ENCODE measurements at places on chromosomes 2 and 18. TPM values are rescaled to one million over a fixed set of nuclear protein-coding genes. Genes with fewer than 3 reads are reported as not detected.

The ASB18 gene
- not detected for total RNA-seq

The MAP3K2 gene
- 74.7 TPM for total RNA-seq

The FMNL2 gene
- total RNA-seq = 51.9 TPM

The EIPR1 gene
- 30.1 TPM for total RNA-seq

The FECH gene
- total RNA-seq = 20.8 TPM

The UPP2 gene
- total RNA-seq = not detected

The PTPRM gene
- total RNA-seq = 27.7 TPM

The CD28 gene
- total RNA-seq = not detected

The RTKN gene
- total RNA-seq = 51.9 TPM

The ABCG5 gene
- total RNA-seq = not detected

The CFAP65 gene
- total RNA-seq = not detected

The TBC1D8 gene
- 32.7 TPM for total RNA-seq

The CRYGC gene
- not detected for total RNA-seq

The ATP6V1C2 gene
- 0.68 TPM for total RNA-seq

The VWA3B gene
- total RNA-seq = 0.07 TPM

The SH2D6 gene
- total RNA-seq = 0.28 TPM

The IMMT gene
- total RNA-seq = 68.3 TPM

The TTN gene
- total RNA-seq = under 0.01 TPM

The ABCG8 gene
- not detected for total RNA-seq
